Activated naive CD4-positive, alpha-beta T cell treated with anti-CD3 and anti-CD28 coated beads for 36 hours (primary cell): ENCODE measurements at places on chromosomes 11 and 22. TPM values are rescaled to one million over a fixed set of nuclear protein-coding genes. Genes with fewer than 3 reads are reported as not detected.

Gene SYT8
- not detected for total RNA-seq

- no peak for DNase-seq
These were observed 3.5 kb upstream of the ASRGL1 start for GRCh38 chr11:62333768-62334167.

DNA sequence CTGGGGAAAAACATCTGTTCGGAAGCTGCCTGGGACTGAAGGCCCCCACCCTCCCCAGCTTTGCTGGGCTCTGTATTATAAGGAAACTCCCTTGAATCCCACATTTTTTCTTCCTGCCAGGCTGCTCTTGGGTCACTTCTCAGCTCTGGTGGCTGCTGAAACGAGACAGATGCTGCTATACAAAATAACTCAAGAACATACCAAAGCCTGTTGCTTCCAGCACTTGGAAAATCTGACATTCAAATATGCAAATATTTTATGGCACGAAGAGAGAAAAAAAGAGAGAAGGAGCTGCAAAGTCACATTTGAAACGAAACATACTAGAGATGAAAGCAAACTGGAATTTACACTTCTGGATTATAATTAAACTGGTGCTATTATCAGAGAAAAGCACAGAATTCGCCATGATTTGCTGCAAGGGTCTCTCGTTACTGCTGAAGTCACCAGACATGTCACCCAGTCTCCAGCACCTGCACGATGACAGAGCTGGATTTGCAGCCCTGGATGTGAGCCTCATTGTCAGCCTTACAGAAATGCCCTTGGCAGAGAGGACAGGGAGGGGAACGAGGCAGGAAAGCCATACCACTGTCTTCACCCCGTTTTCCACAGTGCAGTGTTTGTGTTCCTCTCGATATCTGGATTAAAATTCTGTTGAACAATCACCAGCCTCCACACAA lies 47.9 kb upstream of the IGSF9B start:
- DNase-seq, result no peak

Gene MRGPRE
- total RNA-seq, result not detected

GRCh38 chr11:23976426-23976825 lies 520.4 kb upstream of the LUZP2 start:
- no peak for DNase-seq

- no peak for DNase-seq
These were observed 601.3 kb downstream of the BUD13 start for GRCh38 chr11:116171271-116172140.

Gene OR5P2
- not detected for total RNA-seq

DNA sequence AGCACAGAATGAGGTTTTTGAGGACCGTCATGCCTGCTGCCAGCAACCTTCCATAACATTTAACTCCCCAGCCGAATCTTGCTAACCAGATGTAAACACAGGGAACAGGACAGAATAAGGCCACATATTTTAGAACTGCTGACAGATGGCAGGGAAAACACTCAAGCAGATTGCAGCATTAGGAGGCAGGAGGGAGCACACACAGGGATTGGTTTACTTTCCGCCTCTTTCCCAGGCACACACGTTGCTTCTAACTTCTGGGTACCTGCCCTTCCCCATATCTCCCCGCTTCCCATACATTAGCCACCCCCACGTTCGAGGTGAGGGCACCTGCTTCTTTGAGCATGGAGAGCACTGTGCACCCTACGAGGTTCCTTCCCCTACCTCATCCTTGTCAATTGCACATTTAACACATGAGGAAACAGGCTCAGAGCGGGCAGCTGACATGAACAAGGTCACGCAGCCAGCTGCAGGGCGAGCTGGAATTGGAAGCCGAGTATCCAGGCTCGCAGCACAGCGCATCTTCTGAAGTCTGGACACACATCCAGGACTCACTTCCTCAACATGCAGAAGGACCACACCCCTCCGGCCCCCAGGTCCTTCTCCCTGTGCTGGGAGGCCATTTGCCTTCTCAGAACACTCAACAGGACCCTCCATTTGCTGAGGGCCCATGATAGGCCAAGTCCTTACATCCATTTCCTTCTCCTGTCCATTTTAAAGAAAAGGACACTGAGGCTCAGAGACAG lies 18.7 kb downstream of the ASPHD2 start:
- DNase-seq, result no peak

DNA sequence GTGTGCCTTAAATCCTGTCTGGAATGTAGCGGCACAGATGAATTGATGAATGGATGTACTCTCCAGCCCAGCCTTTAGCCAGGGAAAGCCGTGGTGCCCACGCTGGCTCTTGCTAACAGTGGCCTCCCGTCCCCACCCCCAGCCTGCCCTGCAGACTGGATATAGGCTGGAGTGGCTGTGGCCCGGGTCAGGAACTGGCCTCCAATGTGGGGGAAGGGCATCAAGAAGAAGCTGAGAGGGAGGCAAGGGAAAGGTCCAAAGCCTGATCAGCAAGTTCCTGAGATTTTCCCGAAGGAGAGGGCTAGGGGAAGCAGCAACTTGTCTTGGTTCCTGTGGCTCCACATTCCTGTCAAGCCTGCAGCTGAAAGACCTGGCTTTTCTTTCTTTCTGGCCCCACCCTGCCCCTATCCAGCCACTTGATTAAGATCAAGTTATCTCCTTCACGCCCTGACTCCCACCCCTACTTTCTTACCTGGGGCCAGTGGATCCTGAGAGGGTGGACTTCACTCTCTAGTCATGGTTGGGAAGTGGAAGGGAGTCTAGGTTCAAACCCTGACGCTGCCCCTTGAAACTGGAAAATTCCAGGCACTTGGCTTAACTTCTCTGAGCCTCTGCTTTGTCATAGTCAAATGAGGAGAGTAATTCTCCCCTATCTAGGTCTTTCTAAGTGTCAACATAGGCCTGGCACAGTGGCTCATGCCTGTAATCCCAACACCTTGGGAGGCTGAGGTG lies 11.0 kb upstream of the MICALL1 start:
- no peak for DNase-seq

GRCh38 chr11:13262096-13262495 lies 15.5 kb upstream of the BMAL1 start:
- DNase-seq, result no peak

- DNase-seq, result no peak
These were observed 17.4 kb downstream of the KCTD21 start for GRCh38 chr11:78170874-78171549.

DNA sequence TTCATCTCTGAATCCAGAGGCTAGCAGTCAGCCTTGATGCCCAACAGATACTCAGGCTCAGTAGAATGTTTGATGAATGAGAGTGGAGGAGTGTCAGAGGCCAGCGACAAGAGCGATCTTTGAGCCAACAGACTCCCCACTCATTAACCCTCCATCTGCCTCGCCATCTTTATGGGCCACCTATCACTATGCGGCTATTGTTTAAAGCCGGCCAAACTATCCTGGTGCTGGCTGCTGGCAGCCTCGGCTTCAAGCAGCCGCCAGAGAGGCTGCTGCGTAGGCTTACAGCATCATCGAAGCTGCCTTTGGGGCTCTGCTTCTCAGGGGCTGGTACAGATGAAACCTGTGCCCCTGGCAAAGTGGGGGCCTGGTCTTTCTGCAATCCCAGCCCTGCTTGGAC lies 525.6 kb downstream of the INSC start:
- DNase-seq, result no peak

DNA sequence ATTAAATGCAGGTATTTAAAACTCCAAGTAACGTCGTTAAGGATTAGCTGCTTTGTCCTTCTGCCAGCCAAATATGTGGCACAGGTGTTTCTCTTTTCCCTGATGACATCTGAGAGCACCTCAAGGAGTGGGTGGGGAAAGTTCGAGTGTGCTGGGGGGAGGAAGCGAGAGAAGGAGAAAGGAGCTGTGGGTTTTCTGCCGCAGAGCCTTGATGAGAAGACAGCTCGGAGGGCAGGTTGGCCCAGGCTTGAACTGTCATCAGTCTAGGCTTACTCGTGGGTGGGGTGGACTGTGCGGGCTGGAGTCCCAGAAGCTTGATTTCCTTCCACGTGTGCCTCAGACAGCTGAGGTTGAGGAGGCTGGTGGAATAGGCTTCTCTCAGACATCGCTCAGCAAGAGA lies 15.2 kb upstream of the SORL1-AS1 start:
- peak; percentile 89 for DNase-seq

Gene NDUFS8
- 162 TPM for total RNA-seq

Gene CRYAB
- total RNA-seq, result not detected

DNA sequence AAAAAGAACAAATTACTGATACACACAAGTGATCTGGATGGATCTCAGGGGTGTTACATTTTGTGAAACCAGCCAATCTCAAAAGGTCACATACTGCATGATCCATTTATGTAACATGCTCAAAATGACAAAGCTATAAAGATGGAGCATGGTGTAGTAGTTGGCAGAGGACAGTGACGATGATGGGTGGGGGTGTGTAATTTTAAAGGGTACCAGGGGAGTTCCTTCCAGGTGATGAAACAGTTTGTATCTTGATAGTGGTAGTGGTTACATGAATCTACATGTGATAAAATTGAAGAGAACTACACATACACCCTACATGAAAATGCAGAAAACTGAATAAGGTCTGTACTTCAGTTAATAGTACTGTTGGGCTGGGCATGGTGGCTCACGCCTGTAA lies 17.1 kb downstream of the TMEM184B start:
- DNase-seq, result no peak

Gene RPS25
- 2,206 TPM for total RNA-seq

Gene GPHA2
- total RNA-seq, result not detected

- peak; percentile 79 for DNase-seq
These were observed 4.7 kb downstream of the KLHL35 start for GRCh38 chr11:75428281-75428724.

Gene NCR3LG1
- total RNA-seq, result 0.72 TPM

Gene IL17REL
- total RNA-seq, result 0.15 TPM

- no peak for DNase-seq
These were observed 20.4 kb downstream of the ZNRF3 start for GRCh38 chr22:28903729-28904128.

Gene FAM227A
- total RNA-seq, result 0.35 TPM

Gene TENM4
- total RNA-seq, result not detected

- no peak for DNase-seq
These were observed 29.9 kb downstream of the TRPC6 start for GRCh38 chr11:101553891-101554292.

DNA sequence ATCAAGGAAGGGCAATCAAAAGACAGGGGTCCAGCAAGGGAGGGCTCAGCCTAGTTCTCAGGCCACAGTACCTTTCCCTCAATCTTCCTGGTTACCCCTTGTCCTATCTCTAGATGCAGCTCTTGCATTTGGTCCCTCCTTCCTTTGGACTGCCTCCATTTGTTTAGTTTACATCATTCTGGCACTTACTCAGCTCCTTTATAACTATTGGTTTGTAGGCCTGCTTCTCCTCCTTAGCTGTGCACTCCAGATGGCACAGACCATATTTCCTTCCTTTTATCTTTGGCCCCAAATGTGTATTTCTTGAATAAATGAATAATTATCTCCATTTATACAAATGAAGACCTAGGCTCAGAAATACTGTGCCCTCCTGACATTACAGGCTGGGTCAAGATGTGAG lies 92.3 kb upstream of the AMOTL1 start:
- no peak for DNase-seq

Gene DCHS1
- total RNA-seq, result 0.79 TPM

- no peak for DNase-seq
These were observed 269.7 kb downstream of the DYNC2H1 start for GRCh38 chr11:103378931-103379330.

GRCh38 chr11:10619131-10619680 lies 50.7 kb upstream of the LYVE1 start:
- DNase-seq, result no peak

- no peak for DNase-seq
These were observed 123.6 kb downstream of the MN1 start for GRCh38 chr22:27677905-27678458.

Gene LBHD1
- 6.1 TPM for total RNA-seq

Gene APOBEC3F
- total RNA-seq, result 12.4 TPM

DNA sequence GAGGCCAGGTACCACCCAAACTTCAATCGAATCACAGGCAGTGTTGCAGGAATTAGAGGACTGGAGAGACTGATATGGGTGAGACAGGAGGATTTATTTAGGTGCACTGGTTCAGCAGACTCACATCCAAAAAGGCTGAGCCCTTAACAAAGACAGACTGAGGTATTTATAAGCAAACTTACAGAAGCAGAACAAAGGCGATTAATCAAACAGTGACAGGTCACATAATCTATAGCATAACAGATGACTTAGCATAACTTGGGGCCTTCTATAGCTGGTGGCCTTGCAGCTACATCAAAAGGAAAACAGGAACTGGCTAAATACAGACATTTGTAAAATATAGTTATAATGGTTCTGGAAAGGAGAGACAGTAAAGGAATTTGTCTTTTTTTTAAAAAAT lies 2.1 kb downstream of the APOBEC3B start:
- DNase-seq, result no peak

GRCh38 chr11:78853521-78853920 lies 278.9 kb upstream of the NARS2 start:
- no peak for DNase-seq

DNA sequence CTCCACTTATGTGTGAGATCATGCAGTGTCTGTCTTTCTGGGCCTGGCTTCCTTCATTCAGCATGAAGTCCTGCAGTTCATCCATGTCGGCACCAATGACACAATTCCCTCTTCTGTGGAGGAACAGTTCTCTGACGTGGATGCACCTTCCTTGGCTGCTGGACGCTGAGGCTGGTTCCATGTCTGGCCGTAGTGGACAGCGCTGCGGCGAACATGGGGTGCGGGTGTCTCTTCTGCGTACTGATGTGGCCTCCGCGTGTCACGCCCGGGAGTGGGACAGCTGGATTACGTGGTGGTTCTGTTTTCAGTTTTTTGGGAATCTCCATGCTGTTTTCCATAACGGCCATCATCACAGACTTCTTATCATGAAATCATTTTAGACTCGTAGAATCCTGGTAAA lies 16.9 kb upstream of the MUC2 start:
- DNase-seq, result no peak

Gene PYGM
- total RNA-seq, result 0.64 TPM

Gene OR4A16
- not detected for total RNA-seq

Gene FAT3
- total RNA-seq, result not detected

DNA sequence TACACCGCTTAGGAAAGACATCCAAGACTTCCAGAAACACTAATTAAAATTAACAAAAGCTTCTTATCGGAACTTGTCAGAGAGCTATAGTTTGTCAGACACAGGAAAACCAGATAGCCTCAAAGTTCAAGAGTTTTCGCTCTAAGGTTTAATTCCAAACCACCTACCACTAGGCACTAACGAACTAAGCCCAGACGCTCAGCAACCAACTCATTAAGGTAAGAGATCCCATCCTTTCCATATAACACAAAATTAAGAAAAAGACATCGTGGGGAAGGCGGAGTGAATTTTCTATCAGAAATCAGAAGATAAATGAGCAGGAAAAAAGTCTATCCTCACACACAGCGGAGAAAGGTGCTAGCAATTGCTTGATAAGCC lies 382 bp downstream of the IMMP1L start:
- no peak for DNase-seq

DNA sequence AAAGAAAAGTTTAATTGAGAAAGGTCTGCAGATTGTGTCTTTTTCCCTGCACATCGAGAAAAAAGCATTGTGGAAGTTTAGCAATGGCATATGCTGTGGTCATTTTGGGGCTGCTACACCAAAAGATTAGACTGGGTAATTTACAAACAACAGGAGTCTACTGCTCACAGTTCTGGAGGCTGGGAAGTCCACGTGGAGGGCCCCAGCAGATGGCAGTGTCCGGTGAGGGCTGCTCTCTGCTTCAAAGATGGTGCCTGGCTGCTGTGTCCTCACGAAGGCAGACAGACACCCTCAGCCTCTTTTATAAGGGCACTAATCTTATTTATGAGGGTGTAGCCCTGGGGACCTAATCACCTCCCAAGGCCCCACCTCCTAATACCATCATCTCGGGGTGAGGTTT lies 21.1 kb downstream of the PHF21B start:
- DNase-seq, result peak; percentile 12
